ENCODE measurements at places on chromosomes 3 and 15.

DNA sequence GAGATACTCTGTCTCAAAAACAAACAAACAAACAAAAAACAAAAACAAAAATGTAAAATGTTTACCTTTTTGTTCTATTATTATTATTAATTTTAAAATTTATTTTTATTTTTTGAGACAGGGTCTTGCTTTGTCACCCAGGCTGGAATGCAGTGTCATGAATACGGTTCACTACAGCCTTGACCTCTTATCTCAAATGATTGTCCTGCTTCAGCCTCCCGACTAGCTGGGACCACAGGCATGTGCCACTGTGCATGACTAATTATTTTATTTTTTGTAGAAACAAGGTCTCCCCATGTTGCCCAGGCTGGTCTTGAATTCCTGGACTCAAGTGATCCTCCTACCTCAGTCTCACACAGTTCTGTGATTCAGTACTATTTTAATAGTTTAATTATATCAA is 5.7 kb upstream of the SLC25A26 start:
- DNase-seq = no peak

GRCh38 chr3:144141496-144141895 is 169.9 kb downstream of the DIPK2A start:
- DNase-seq = no peak

GRCh38 chr3:186121968-186122367 is 13.1 kb upstream of the ETV5 start:
- no peak for DNase-seq

DNA sequence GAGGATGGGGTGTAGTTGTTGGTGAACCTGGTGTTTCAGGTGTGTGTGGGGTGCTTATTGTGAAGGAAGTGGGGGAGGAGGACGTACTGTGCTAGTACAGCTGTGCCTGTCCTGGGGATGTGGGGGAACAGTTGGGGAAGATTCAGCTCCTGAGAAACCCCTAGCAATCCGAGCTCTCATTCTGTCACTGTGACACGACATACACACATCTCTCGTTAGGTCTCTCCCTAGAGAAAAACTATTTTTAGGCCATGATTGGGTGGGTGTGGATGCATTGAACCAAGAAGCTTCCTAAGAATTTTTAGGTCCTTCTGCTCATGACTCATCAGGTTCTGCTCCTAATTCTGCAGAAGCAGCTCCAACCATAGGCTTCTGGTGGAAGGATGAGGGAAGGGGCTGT is 54.3 kb downstream of the SLC30A4 start:
- DNase-seq = peak; percentile 10

DNA sequence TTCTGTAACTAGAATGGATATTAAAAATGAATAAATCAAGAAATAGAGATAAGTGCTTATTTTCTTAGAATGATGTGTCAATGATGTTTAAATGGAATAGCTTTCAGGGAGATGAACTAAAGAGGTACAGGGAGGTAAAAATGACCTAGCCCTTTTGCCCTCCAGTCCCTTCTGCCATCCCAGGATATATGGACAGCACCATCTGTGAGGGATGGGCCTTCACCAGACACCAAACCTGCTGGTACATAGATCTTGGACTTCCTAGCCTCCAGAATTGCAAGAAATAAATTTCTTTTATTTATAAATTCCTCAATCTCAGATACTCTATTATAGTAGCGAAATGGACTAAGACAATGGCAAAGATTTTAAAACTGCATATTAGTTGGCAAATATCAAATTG is 352.0 kb upstream of the THBS1 start:
- no peak for DNase-seq

DNA sequence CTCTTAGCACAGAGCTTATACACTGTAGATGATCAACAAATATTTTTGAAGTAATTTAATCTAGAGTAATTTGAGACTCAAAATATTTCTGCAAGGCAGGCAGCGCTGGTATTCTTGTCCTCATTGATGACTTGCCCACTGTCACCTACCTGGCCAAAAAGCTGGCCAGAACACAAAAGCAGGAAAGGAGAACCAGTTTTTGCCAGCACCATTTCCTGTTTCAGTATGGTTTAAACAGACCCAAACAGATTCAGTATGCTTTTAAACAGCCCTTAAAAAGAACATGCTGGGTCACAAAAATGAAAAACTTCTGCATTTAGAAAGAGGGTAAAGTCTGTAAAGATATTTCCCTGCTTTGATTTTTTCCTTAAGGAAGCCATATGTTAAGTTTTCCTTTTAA is 42.3 kb upstream of the ZNF280D start:
- DNase-seq = no peak

GRCh38 chr3:42520336-42520735 is 17.9 kb downstream of the VIPR1 start:
- no peak for DNase-seq

DNA sequence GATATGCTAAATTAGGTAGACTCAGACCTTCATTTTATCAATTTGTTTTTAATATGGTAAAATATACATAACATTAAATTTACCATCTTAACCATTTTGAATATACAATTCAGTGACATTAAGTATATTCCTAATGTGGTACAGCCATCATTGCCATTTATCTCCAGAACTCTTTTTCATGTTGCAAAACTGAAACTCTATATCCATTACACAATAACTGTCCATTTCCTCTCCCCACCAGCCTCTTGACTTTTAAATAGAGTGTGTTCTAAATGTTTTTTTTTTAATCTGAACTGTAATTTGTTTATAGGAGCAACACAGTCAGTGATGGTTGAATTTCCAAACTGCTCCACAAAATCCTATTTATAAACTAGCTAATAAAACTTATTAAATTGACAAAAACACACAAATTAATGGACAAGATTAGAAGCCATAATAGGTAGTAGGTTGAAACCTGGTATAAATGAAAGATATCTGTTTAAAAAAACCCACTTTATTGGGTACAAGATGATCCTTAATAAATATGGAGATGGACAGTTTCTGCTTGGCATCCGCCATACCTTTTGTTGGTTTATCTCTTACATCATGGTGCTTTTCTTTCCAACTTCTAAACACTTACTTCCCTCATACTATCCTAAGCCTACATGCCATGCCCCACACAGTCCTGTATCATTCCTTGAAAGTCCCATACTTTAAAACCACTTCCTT is 142.4 kb downstream of the ZPLD1 start:
- DNase-seq = no peak

DNA sequence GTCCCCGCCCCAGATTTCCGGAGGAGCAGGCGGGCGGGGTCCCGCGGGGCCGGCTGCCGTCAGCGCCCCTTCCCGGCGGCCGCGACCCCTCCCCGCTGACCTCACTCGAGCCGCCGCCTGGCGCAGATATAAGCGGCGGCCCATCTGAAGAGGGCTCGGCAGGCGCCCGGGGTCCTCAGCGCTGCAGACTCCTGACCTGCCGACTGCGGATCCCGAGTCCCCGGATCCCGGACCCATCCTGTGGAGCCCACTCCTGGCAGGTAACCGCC is at the start of gene TRH:
Gene TRH, plus strand, starts transcription at position 157 of the 269 bp plus-strand sequence. CDS start 1,097 bp downstream, outside the sequence.
- DNase-seq = no peak

- no peak for DNase-seq
Observed at GRCh38 chr3:67048067-67048714, 50.1 kb downstream of the KBTBD8 start.

DNA sequence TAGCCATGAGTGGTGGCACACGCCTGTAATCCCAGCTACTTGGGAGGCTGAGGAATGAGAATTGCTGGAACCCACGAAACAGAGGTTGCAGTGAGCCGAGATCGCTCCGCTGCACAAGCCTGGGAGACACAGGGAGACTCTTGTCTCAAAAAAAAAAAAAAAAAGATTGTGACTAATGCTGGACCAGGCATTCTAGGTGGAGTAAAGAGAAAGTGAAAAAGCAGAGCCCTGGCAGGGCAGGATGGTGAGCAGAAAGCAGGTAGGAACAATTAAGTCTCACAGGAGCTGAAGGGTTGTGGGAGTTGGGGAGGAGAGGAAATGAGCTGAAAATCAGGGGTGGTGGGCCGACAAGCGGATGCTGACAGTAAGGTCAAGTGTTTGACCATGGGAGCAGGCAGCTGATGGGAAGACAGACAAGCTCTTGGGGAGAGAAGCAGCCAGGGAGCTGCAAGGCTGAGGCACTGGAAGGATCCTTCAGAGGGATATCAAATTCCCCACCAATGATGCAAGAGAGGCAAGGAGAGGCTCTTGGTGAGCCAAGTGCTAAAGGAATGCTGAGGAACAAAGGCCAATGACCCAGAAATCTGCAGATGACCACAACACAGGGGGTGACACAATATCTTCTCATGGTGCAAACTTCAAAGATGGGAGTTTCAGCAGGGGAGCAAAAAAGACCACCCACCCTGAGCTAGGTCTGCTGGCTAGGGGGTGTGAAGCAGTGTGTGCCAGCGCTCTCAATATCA is 251.1 kb downstream of the ULK4 start:
- peak; percentile 80 for DNase-seq

DNA sequence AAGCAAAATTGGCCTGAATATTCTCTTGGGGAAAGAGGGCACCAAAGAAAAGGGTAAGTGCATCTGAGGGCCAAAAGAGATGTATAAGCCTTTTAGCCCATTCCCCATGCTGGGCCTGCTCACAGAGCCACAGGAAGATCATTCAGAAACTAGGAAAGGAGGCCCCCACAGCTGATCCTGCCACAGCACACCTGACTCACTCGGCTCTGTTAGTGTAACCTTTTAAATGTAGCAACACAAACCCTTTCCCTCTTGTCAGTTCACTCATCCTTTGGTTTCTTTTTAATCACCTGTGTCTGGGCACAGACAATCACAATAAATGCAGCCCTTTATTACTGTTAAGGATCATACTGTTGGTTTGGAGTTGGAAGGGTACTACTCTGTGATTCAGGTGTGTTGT is 69.9 kb downstream of the PDCD6IP start:
- no peak for DNase-seq

- DNase-seq = peak; percentile 51
Observed at GRCh38 chr3:168865022-168865551, 769.4 kb upstream of the GOLIM4 start.

DNA sequence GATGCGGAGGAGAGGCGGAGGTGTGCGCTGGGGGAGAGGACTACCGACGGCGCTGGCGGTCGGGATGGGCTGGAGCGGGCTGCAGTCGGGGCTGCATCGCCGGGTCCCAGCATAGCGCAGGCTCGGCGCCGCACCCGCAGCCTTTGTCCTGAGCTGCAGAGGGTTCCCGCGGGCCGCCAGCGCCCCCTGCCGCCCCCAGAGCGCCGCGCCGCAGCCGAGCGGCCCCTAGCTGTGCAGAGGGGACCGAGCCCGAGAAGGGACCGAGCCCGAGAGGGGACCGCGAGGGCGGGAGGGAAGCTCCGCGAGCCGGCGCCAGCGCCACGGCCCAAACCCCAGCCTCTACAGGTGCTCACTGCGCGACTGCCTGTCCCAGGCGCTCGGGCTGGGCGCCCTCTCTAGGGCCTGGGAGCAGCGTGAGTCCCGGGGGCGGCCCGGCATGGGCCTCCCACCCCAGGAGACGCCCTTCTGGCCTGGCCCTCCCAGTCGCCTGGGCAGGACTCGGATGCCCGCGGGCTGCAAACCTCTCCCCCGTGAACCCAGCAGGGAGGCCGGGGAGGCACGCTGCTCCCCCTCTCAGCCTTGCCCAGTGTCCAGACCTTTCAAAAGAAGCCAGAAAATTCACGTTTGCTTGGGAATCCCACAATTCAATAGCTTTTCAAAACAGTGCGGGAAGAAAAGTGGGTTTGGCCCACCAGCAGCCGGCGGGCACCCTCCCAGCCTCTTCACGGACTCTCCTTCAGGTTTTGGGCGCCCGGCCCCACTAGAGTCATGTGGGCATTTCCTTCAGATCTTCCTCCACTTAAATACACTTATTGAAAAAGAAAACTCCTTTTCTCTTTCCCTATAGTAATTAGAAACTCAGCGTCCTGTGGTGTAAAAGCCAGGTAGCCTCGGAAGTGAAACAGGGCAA is 134.7 kb downstream of the TPRA1 start:
- DNase-seq = peak; percentile 79

GRCh38 chr15:53658255-53658654 is 101.2 kb downstream of the WDR72 start:
- DNase-seq = no peak

GRCh38 chr15:81281456-81281735 is 42.5 kb downstream of the STARD5 start:
- DNase-seq = no peak

GRCh38 chr15:67006083-67007065 is 59.0 kb upstream of the SMAD3 start:
- no peak for DNase-seq
